ENCODE measurements at places on chromosomes 5 and 9.

- DNase-seq: no peak
Measured at GRCh38 chr5:115165790-115166189, 3.9 kb downstream of the TRIM36 start.

DNA sequence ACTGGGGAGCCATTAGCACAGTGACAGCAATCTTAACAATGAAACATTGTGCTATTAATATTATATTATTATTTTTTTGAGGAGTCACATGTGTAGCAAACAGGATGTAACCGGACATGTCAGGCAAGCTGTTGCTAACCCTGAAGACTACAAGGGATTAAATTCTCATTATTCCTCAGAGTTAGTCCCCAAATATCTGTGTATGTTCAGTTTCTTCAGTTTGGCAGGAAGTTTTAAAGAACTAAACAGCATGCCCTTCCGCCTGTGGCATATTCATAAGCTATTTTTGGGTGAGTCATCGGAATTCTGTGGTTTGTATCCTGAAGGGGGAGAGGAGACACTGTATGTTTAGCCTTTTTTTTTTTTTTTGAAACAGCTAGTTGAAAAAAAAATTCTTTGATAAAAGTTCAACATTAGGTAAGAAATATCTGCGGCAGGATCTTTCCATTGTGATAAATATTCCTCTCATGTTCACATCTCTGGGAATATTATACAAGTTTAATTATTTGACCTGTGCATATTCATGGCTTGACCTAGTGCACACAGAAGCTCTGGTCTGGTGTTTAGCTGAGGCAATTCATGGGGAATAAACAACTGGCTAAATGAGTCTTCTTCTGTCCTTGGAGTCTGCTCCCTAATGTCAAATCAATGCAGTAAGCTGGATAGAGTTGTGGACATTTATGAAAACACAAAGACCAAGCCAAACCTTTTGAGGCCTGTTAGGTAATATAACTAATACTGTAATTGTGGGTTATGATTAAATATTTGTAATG lies 202.7 kb upstream of the CDKN2B start:
- no peak for DNase-seq

DNA sequence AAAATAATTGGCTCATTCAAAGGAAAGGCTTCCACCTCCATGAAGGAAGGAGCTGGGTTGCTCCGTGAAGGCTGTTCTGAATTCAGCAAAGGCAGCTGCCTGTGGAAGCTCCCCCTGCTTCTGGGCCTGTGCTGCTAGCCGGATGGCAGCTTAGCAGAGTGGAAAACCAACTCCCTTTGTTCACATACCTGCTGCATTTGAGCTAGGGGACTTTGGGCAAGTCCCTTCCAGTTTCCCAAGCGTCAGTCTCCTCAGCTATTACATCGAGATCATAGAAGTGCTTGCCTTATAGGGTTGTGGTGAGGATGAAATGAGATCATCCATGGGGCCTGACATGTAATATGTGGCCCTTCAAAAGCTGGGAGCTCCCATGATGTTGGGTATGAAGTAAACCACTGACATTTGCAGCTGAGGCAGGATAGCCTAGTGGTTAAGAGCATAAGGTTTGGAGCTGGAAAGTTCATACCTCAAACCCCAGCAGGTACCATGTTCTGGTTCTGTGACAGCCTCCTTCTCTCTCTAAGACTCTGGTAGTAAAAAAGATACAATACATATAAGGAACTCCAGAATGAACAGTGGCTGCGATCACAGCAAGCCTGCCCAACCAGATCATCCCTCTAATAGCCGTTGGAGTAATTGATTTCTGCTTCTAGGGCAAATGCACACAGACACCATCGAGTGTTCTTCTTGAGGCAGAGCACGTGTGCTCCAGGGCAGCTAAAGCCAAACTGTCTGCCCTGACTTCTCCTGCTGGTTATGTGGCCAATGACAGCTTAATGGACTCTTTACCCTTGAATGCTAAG lies 11.0 kb upstream of the DENND1A start:
- no peak for DNase-seq

DNA sequence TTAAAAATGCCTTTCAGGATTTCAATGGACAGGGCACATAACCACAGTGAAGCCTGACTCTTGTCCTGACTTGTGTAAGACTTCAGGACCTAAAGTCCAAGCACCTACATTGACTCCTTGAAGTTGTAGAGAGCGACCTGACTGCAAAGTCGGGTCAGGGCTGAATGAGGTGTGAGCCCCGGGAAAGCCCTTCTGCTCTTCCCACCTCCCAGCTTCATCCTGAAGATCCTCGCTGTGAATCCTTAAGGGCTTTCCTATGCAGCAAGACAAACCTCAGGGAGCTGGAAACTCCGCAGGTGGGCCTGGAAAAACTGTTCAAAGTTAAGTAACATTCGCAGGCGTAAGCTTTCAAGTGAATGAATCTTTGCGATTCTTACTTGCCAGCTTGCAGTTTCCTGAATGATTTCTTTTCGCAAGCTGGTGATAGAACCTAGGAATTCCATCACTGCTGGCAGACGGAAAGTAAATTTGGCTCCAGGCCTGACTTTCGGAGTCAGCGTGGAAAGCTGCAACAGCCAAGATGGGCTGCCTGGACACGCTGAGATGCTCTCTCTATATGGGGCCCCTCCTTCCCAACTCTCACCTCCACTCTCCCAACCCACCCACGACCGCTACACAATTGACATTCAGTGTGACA lies 10.9 kb downstream of the SEMA5A start:
- no peak for DNase-seq

GRCh38 chr5:115553082-115553481 lies 8.5 kb upstream of the FEM1C start:
- DNase-seq: no peak

GRCh38 chr9:136075134-136075841 lies 19.8 kb downstream of the NACC2 start:
- no peak for DNase-seq

GRCh38 chr5:153818626-153819025 lies 220.1 kb downstream of the FAM114A2 start:
- DNase-seq: no peak

DNA sequence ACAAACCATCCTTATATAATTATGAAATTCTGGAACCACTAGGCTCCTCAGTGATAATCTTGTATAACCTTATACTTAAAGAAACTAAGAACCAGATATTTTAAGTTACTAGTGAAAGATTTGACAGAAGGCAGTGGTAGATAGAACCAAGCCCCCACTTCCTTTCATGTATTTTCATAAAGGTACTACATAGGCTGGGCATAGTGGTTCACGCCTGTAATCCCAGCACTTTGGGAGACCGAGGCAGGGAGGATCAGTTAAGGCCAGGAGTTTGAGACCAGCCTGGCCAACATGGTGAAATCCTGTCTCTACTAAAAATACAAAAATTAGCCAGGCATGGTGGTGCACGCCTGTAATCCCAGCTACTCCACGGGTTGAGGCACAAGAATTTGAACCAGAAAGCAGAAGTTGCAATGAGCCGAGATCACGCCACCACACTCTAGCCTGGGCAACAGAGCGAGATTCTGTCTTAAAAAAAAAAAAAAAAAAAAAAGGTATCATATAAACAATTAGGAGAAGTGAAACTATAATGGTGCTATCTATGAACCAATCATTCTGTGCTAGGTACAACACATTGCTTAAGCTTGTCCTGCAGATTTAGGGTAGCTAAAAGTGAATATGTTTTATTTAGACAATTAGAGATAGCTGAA lies 27.9 kb upstream of the DTWD2 start:
- no peak for DNase-seq

GRCh38 chr9:81146684-81147337 lies 542.5 kb downstream of the TLE1 start:
- no peak for DNase-seq

DNA sequence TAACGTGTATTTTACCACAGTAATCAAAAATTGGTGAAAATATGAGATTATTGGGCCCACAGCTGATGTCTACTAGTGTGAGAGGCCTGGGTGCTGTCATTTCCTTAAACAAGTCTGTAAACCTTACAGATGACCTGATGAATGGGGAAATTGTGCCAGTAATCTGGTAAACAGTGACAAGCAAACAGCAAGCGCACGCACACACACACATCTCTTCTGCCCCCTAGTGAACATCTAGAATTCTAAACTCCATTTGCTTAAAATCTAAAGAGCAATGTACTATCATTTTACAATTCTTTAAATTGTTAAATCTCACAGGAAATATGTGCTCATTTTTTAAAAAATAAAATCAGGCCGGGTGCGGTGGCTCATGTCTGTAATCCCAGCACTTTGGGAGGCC lies 7.5 kb upstream of the RAPGEF1 start:
- DNase-seq: no peak

- no peak for DNase-seq
Measured at GRCh38 chr5:91168859-91169258, 214.3 kb downstream of the ARRDC3 start.

DNA sequence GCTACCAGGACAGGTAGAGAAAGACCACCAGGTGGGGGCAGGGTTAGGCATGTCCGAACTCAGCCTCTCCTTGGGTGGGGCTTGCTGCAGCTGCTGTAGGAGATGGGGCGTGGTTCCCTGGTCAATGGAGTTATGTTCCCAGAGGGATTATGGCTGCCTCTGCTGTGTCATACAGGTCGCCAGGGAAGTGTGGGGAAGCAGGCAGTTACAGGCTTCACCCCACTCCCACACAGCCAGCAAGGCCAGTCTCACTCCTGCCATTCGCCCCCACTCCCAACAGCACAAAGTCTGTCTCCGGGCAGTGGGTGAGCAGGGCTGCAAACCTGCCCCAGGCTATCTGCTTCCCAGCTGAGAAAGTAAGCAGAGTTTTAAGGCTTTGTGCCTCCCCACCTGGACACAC lies 20.0 kb upstream of the CEP72 start:
- no peak for DNase-seq

- DNase-seq: no peak
Measured at GRCh38 chr5:180910735-180911134, 11.8 kb downstream of the BTNL8 start.

- no peak for DNase-seq
Measured at GRCh38 chr9:2602704-2603116, 18.9 kb upstream of the VLDLR start.

GRCh38 chr9:97502222-97502983 lies 937 bp downstream of the TMOD1 start:
- peak; percentile 32 for DNase-seq

- no peak for DNase-seq
Measured at GRCh38 chr5:59091965-59092364, 509.1 kb downstream of the RAB3C start.

DNA sequence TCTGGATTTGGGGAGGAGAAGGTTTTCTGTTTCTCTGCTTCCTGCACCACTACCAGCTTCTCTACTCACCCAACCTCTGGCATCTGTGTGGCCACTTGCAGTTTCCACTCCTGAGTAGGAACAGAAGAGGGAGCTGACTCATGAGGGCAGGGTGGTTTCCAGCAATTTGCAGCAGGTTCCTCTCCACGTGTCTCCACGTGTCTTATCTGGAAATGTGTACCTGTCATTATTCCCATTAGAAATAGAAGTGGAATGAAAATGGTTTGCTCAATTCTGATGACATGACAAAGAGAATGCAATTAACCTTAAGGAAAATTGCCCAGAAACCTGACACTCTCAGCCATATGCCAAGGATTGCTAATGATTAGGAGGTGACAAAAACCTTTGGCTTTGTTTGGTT lies 33.0 kb downstream of the EGFLAM start:
- no peak for DNase-seq

DNA sequence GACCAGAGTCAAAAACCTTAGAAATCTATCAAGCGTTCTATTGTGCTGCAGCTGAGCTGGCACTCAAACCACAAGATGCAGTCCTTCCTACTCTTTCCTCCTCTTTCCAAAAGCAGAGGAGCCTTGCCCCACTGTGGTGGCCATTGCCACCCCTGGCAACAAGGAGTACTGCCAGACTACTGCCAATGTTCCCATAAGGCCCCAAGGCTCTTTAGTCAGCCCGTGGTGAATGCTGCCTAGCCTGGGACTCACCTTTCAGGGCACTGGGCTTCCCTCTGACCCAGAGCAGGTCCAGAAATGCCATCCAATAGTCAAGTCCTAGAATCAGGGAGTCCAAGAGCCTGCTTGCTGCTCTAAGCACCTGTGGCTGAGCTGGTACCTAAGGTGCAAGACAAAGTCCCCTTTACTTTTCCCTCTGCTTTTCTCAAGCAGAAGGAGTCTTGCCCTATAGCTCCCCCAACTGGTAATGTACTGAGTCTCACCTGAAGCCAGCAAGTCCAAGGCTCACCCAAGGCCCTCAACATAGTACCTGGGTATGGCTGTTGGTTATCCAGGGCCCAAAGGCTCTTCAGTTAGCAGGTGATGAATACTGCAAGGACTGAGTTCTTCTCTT lies 219.4 kb downstream of the ATPSCKMT start:
- no peak for DNase-seq

- DNase-seq: no peak
Measured at GRCh38 chr5:61229416-61229815, 67.1 kb upstream of the SMIM15 start.

DNA sequence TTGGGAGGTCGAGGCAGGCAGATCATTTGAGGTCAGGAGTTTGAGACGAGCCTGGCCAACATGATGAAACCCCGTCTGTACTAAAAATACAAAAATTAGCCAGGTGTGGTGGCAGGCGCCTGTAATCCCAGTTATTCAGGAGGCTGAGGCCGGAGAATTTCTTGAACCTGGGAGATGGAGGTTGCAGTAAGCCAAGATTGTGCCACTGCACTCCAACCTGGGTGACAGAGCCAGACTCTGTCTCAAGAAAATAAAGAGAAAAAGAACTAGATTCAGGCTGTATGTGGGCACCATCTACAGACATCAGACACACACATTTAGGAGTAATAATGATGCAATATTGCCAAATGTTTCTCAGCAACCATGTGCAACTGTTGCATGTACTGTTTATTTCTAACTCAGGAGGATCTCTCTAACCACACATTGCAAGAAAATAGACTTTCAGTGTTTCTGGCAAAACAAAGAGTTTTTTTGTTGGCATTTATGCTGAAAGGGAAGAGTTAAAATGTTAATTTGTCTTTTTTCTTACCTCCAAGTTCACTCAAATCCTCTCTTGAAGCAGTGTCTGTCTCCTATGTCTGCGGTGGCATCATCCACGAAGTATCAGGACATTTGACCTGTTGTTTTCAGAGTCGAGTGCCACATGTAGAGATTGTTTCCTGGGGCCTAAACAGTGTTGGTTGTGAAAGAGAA lies 5.1 kb upstream of the ORM1 start:
- DNase-seq: peak; percentile 14

GRCh38 chr5:54443270-54443669 lies 12.2 kb upstream of the HSPB3 start:
- DNase-seq: no peak

GRCh38 chr5:170519549-170519948 lies 15.7 kb downstream of the KCNIP1 start:
- DNase-seq: no peak

Measured in stimulated activated CD8-positive, alpha-beta memory T cell treated with anti-CD3 and anti-CD28 coated beads, Interleukin-4, amount 100 ng/mL, for 48 hours (primary cell).